SHP77 (cell line): ENCODE measurements at places on chromosomes 3 and 15.

DNA sequence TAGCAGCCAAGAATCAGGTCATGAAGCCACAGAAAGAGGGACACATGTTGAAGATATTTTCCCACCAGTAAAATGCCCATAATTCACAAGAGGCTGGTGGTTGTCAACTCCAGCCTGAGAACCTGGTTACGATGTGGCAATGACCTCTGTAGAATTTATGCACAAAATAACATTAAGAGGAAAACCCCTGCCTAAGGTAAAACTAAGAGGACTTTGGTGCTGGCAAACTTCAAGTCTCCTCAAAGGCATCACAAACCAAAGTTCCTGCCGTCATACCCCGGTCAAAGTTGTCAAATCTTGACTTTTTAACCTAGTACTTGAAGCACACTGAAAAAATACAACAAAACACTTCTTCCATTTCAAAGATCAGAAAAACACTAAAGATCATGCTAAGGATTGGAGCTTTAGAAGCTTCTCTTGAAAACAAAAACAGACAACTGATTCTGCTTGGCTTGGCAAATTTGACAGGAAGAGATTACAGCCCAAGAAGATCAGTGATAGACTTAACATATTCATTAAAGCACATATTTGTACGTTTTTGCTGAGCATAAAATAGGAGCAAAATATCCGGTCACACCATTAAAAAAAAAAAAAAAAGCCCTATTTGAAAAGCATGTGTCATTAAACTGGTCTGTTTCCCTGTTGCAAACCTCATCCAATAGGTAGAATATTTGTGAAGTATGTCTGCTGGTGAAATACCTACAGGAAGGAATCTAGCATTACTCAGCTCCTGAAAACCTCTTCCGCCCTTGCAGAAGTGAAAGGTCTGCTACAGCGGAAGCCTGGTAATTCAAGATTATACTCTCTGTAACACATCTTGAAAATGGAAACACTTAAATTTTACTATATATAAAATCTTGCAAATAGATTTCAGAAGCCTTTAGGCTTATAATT, 22.8 kb downstream of the EIF4E3 start:
- DNase-seq: no peak

DNA sequence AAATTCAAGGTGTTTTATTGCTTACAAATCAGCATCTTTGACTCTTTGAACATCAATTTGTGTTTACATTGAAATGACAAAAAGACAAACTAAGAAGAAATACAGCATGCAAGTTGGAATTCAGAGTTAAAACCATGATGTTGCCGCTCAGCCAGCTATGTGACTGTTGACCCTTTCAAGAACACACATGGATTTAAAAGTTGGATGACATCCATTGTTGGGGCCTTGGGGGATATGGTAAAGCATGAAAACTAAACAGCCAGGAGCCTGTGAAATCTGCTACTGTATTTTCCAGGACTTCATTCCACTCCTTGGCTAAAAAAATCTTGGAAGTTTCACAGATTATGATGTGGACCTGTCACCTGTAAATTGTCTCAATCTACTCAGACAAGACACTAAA, 4.6 kb downstream of the P2RY1 start:
- DNase-seq: no peak

DNA sequence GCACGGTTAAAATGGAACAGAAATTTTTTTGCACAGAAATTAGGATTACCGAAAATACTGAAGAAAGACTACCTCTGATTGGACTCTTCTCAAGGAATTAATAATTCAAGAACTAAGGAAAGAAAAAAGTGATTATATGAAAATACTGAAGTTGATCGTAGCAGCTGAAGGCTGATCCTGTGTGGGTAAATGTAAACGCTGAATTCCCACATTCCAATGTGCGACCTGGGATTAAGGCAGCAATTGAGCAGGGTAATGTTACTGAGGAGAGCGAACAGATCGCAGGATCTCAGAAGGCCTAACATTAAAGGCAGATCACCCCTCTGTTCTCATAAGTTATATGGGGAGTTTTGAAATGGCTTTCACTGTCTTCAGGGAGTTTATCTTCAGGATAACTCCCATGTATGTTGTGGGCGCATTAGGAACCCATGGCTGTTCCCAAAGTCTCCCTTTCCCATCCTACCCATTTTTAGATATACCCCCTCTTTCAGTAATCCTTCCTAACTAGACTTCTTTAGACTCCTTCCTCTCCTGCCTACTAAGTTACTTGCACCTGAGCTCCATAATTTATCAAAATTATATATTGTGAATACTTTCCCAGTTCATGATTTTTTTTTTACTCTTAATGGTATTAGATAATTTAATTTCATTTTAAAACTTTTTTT, 1.0 kb upstream of the UBL7 start:
- no peak for DNase-seq

DNA sequence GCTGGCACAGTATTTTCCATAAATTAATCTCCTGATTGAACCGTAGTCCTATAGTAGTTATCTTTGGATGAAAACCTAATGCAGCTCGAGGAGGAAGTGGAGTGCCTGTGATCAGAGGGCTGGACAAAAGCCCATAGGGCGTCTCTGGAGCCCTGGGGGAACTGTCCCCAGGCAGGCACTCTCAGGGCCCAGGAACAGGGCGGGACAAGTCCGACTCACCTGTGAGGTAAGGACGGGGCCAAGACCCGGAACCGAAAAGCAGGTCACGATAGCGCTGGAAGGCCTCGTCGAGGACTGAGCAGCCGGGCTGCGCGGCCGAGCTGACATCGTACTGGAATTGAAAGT, 341 bp downstream of the HEXA start:
- no peak for DNase-seq

DNA sequence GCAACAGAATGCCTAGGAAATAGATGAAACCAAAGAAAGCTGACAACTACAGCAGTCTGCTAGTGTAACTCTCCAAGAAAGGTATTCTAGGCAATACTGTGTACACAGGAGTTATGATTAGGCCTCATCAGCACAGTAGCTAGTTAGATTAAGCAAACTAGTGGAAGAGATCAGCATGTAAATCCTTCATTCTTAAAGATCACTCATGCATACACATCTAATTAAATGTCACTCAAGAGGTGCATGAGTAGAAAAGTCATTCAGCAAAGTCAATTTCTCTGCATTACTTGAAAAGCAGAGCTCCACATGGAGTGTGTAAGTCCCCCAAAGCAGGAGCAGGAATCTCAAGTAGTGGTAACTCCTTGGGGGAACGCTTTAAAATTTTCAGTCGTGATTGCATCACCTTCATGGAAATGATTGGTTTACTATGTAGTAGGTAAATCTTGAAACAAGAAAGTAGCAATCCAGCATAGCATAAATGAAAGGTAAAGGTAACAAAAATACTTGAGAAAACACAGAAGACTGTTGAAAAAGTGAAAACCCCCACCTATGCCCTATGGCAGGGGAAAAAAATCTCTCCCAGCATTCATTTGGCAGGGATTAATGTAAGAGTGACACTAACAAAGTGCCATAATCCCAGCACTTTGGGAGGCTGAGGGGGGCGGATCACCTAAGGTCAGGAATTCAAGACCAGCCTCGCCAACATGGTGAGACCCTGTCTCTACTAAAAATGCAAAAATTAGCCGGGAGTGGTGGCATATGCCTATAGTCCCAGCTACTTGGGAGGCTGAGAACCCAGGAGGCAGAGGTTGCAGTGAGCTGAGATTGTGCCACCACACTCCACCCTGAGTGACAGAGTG, 29.4 kb upstream of the PPIB start:
- DNase-seq: no peak

- peak; percentile 71 for DNase-seq
These were observed 18.0 kb upstream of the RYR3 start for GRCh38 chr15:33292717-33293307.

DNA sequence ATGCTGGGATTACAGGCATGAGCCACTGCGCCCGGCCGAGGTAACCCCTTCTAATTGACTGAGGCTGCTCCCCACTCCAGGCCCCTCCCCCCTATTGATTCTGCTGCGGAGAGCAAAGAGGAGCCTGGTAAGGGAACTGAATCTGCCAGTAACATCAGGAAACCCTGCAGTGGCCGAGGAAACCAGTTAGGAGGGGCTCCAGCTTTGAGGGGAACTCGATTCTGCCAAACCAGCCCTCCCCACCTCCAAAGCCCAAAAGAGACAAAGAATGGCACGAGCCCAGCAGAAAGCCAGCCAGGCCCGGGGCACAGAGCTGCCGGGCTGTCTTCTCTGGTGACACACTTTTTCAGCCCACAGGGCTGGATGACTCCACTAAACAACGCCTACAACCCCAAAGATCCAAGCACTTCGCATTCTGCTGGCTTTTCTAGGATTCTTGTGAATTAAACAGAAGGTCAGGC, 15.0 kb upstream of the ACAD9 start:
- DNase-seq: no peak

GRCh38 chr15:27970661-27971392, 128.3 kb downstream of the OCA2 start:
- no peak for DNase-seq

GRCh38 chr3:112734171-112734570, 93.2 kb upstream of the CCDC80 start:
- no peak for DNase-seq

DNA sequence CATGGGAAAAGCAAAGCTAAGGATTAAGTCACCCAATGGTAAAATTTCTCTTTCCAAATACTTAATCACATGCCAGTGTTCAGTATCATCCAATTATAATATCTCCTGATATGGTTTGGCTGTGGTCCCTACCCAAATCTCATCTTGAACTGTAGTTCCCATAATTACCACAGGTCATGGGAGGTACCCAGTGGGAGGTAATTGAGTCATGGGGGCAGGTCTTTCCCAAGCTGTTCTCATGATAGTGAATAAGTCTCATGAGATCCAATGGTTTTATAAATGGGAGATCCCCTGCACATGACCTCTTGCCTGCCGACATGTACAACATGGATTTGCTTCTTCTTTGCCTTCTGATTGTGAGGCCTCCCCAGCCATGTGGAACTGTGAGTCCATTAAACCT, 26.1 kb upstream of the NMB start:
- no peak for DNase-seq

- no peak for DNase-seq
These were observed 45.2 kb downstream of the GRIP2 start for GRCh38 chr3:14494973-14495300.

DNA sequence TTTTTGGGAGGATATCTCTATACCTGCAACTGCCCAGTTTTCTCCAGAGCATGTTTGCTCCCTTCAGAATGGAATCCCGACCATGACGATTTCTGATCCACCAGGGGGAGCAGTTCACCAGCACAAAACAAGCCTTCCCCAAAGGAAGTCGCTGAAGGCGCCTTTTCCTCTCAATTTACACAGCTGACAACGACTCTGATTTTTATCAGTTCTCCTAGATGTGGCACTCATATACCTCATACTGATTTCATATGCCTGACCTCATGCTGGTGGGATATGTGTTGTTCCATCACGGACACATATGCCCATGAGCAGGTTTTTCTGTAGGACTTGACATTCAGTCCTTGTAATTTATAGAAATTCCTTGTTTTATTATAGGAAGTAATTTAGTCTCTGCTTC, 1028.2 kb downstream of the MCTP2 start:
- DNase-seq: peak; percentile 63

DNA sequence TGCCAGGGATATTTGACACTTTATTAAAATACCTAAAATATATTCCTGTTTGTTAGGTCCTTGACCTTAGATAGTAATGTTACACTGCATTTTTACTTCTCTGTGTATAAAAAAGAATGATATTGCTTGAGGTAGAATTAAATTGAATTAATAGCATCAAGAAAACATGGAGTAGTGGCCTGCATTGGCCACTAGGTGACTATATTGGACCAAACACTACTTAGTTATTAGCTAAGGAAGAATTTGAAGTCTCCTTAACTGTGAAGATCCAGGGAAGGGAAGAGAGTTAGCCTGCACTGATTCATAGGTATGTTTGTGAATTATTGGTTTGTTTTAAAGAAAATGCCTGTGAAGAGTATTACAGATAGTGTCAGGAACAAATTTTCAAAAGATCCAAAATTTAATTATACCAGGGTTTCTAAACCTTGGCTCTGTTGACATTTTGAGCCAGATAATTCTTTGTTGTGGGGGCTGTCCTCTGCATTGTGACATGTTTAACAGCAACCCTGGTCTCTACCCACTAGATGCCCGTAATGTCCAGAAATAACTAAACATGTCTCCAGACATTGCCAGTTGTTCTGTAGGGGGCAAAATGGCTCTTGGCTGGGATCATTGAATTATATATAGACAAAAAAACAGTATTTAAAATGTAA, 103.6 kb upstream of the THSD4 start:
- no peak for DNase-seq

DNA sequence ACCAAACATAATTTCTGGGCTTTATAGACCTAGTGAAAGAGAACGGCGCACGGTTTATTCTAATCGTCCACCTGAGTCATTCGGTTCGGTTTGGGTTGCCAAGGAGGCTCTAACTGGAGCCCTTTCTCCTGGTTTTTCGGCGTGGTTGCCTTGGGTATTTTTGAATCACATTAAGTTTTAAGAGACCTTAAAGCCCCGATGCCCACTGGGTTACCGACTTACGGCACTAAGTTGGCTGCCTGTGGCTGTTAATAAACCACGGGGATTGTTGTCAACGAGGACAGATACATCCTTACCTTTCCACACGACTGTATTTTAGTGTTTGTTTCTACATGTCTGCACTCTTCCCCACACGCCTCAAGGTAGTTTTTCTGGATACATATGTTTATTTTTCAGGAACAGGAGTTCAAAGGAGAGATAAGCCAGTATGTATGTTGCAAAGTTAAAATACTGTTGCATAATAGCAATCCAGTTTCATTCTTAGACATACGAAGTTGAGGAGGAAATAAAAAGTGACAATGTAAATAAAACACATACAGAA, 1.2 kb upstream of the ANP32A start:
- DNase-seq: no peak

DNA sequence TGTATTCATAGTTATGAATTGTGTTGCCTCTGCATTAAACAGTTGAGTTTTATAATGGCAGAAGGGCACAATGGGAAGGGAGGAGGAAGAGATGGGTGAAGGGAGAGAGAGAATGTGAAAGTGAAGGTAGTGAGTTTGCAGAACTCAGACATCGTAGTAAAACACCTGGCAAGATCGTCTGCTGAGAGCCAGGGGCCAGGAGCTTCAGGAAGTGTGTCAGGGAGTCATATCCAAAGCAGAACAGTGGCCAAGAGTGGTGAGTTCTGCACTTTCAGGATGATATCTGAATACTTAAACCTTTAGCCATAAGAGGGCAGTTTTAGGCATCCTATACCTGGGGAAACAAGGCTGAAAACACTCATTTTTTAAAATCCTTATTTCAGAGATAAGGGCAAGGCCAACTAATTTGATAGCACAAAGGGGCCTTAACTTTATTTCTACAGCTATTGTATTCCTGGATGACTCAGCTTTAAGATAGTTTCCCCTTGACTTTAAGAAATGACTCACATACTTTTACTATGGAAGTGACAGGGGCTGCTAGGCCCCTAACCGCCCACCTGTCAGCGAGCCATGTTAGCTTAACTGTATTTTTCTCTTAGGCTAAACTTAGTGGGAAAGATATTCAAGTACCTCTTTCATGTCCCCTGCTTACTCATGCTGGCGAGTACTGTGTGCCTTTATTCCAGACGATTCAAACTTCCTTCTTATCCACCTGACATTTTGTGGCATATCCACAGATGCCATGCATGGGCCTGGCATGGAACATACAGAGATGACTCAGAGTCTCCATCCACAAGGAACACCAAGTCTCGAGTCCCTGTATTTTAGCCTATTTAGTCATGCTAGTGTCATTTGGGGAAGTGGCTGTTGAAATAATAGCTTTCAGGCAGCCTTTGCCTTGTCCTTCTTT, 53.9 kb downstream of the RLBP1 start:
- no peak for DNase-seq

- no peak for DNase-seq
These were observed at the start of gene TRAT1 for GRCh38 chr3:108822123-108822897. TSS of gene TRAT1 (plus strand) at chr3:108822786. CDS start at chr3:108822928, 142 bp downstream.
